CMK (cell line): ENCODE measurements at places on chromosomes 1 and 21.
A peak's percentile ranks its signal among the peaks of the same experiment; 100 is the strongest.

GRCh38 chr1:186957314-186957713 lies 128.6 kb downstream of the PLA2G4A start:
- DNase-seq = no peak

DNA sequence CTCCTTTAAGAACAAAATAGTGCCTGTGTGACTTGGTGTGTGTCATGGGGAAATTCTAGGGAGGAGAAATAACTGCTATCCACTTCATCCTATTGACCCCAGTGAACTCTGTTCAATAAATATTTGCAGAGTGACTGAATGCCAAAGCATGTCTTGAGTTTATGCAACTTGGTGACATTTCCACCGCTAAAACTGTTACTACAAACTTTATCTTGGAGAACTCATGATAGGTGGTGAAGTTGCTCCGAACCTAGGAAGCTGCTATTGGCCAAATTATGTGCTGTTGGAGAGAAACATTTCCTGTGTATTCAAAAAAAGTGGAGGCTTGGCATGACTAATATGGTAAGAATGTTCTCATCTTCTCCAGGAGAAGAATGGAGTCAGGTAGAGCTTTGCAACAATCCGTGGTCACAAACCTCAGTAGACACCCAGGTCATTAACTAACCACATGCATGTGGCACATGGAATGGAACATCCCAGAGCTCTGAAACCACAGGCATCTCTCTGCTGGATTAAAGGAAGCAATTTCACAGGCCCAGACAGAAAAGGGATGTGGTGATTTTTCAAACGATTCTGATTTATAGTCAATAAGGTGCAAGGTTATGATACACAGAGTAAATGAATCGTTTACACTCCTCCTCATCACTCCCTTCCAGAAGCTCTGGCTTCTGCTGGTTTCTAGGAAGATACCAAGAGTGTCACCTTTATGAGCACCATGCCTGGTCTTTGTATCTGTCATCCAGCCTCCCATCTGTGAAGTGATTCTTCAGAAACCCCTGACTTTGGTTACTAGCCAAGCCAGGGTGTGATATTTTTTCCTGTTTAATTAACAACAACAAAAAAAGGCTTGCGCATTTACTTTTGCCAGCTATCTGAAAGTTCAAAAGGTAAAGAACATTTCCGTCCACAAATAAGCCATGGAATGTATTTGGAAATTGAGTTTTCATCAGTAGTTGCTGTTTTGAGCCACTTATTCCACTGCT lies 361.1 kb downstream of the TGFB2 start:
- no peak for DNase-seq

- DNase-seq = peak; percentile 18
Measured at GRCh38 chr1:159132271-159132881, 39.0 kb upstream of the CADM3 start.

DNA sequence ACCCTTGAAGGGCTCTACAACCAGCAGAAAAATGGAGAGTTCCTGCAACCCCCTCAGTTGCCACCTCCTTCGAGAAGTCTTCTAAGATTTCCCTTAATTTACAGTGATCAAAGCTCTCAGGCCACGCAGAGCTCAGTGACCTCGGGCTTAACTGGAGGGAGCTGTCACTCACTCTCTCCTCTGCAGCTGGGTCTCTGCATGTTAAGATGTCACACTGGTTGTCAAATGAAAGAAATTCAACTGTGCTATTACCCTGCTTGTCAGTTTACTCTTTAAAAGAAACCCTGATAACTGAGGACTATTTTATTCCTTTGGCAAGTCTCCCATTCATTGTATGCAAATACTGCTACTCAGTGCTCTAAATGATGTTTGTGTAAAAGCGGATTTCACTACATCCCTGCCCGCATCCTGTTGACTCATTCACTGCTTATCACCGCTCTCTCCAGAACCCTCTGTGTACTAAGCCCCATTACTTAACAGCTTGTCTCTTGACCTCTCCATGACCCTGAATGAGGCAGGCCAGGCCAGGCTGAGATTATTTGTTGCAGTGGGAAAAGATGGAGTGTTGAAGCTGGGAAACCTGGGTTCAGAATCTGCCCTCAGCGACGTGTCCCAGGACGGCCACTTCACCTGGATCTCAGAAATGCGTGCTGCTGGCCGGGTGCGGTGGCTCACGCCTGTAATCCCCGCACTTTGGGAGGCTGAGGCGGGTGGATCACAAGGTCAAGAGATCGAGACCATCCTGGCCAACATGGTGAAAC lies 13.7 kb downstream of the DHRS3 start:
- DNase-seq = peak; percentile 81

DNA sequence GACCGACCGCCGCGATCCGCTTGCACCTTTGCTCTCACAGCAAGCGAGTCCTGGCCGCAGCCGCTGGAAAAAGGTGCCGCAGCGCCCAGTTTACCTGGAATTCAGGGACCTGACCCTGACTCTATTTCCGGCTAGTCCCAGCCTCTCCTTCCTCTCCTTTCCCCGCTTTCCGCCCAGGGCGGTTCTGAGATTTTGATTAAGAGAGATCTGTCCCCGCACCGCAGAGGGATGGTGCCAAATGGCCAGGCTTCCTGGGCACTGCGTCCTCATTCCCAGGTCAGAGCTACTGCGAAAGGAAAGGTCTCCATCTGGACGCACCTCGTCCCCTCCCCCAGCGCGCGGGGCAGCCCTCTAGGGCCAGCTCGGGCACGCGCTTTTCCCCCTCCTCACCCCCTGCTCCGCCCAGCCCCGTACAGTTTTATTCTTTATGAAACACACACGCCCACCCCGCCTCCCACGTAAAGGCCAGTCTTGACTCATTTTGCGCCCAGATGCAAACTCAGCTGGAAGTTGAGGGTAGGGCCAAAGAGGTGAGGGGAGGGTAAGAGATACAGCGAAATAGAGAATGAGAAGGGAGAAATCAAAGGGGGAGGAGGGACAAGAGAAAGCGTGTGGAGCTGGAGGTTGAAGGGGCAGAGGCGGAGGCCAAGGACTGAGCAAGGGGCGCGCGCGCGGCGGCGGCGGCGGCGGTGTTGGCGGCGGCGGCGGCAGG lies 411.8 kb upstream of the ESRRG start:
- no peak for DNase-seq

DNA sequence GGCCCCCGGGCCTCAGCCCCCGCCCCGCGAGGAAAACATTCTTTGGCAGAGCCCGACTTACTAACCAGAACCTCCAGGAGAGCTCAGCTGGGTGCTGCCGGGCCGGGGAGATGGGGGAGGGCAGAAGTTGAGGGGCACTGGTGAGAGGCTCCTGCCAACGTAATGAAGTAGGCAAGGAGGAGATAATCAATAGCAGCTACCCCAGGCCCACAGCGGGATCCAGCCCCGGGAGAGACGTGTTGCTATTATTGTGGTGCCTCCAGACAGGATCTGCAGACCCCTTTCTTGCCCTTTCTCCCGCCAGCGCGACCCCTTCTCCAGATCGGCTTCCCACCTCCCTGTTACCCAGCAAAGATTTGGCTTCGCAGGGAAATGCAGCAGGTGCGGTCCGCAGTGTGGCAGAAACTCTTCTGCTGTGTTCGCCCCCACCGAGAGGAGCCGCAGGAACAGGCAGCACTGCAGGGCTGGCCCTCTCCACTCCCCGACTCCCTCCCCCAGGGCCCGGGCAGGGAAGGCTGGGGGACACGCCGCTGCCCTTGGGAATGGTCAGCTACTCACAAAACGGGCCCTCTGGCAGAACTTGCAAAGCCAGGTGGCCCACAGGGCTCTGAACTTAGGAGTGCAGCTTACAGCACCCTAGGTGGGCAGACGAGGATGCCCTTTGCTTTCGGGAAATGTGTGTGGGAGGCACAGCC lies 1.5 kb upstream of the KCNA2 start:
- no peak for DNase-seq

- DNase-seq = no peak
Measured at GRCh38 chr1:27915082-27915575, 19.7 kb upstream of the SMPDL3B start.

DNA sequence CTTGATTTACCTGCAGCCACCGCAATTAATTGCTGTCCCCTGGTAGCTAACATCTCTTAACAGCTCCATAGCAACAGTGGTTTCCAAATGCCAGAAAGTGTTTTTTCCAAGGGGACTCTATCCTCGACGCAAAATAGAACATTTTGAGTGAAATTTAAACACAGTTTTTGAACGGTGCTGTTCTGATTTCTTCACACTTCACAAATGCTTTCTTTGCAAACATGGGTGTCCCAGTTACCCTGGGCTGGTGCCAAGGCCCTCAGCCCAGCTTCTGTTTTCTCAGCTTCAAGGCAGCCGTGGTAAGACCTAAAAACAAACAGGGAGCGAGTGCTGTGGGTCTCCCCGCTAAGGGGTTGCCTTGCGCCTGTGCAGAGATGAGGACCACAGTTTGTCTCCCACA lies 147.3 kb upstream of the VAMP3 start:
- DNase-seq = no peak

DNA sequence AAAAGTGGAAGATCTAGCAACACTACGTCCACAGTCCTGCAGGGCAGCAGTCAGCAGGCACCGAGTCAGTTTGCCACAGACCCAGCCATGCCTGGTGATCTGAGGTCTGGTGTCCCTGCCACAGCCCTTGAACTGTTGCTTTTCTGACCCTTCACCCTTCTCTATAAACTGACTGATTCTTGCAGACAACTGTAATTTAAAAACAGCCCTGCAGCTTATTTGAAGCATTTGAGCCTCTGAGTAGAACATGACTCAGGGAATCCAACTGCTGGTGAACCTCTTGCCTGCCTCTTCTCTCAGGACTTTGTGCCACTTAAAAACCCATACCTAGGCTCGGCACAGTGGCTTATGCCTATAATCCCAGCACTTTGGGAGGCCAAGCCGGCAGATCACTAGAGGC lies 107.2 kb downstream of the EDEM3 start:
- no peak for DNase-seq
